Fibroblast of the conjunctiva (primary cell): ENCODE measurements at places on chromosomes 2 and 18.

- no peak for DNase-seq
Observed at GRCh38 chr2:157685572-157685971, 56.9 kb upstream of the ACVR1C start.

GRCh38 chr2:9407363-9407811, 15.9 kb downstream of the ITGB1BP1 start:
- DNase-seq, result no peak

GRCh38 chr2:117943013-117943672, 70.7 kb downstream of the CCDC93 start:
- no peak for DNase-seq

DNA sequence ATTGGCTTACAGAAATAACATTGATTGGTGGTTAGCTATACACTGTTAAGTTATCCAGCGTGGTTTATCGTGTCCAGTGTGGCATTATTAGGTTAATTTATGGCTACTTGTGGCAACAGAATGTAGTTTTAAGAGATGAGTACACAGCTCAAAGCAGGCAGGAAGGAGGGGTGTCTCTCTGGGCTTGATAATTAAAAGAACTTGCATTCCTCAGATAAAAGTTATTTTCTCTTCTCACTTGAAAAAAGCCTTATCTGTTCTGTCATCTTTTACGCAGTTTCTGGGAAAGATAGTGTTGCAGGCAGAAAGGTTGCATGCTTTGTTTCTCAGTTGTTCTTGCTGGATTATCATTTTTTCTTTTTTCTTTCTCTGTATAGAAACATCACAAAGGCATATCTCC, 154.4 kb upstream of the COL3A1 start:
- no peak for DNase-seq

DNA sequence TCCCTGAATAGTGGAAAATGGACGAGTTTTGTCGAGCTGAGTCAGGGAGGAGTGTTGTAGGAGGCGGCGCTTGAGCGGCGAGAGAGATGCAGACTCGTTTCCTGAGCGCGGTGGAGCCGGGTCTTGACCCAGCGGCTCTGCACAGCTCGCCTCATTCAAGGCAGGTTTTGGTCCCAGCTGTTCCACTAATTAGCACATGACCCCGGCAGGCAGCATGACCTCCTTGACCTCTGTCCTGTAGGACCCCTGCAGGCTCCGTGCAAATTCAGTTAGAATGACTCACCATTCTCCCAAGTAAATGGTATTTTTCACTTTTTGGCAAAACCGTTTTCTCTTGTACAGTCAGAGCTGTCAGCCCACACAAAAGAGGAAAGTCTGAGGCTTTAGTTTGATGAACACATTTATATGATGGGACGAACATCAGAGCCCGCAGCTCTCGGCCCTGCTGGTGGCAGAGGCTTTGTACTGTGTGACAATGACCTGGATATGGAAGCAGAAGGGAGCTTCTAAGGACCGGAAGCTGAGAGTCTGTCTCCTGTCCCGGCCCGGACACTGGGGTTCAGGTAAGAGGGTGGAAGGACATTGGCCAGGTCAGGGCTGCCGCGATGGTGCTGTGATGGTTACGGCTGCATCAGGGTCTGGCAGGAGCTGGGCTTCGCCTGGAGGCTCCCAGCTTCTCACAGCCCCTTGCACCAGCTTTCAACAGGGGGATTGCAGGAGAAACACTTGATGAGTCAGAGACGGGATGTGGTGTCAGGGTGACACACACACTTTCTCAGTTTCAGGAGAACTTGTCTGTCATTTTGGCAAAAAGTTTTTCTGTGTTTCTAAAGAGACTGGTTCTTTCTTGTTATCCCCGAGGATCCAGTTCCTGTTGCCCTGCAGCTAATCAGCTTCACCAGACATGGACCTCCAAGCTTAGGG, 29.9 kb upstream of the ALKAL2 start:
- peak; percentile 10 for DNase-seq
